ENCODE measurements at places on chromosomes 7 and 10. TPM values are rescaled to one million over a fixed set of nuclear protein-coding genes. Genes with fewer than 3 reads are reported as not detected.
A peak's percentile ranks its signal among the peaks of the same experiment; 100 is the strongest.

GRCh38 chr7:29563590-29564495, at the start of gene PRR15:
Gene PRR15, plus strand, starts transcription at chr7:29563835. Its CDS starts 2,495 bp downstream, at chr7:29566330.
- DNase-seq, result no peak

The C10orf143 gene
- 2.9 TPM for total RNA-seq

DNA sequence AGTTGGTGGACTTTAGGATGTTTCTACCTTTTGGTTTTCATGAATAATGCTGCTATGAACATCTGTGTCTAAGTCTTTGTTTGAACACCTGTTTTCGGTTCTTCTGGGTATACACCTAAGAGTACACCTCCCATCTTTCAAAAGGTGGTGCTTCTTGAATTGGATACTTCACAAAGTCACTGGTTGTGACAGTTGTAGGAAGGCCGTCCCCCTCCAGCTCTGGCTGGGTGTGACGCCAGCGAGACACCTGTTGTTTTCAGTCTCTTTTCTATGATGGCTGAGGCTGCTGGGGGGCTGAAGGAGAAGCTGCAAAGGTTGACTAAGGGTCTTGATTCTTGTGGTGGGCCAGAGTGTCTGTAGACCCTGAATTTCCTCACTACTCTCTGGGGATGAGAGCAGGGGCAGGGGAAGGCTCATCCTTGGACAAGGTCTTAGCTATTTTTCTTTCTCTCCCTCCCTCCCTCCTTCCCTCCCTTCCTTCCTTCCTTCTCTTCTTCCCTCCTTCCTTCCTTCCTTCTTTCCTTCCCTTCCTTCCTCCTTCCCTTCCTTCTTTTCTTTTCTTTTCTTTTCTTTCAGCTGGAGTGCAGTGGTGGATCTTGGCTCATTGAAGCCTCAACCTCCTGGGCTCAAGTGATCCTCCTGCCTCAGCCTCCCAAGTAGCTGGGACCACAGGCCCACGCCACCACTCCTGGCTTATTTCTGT, 5.6 kb downstream of the NEURL1 start:
- no peak for DNase-seq

DNA sequence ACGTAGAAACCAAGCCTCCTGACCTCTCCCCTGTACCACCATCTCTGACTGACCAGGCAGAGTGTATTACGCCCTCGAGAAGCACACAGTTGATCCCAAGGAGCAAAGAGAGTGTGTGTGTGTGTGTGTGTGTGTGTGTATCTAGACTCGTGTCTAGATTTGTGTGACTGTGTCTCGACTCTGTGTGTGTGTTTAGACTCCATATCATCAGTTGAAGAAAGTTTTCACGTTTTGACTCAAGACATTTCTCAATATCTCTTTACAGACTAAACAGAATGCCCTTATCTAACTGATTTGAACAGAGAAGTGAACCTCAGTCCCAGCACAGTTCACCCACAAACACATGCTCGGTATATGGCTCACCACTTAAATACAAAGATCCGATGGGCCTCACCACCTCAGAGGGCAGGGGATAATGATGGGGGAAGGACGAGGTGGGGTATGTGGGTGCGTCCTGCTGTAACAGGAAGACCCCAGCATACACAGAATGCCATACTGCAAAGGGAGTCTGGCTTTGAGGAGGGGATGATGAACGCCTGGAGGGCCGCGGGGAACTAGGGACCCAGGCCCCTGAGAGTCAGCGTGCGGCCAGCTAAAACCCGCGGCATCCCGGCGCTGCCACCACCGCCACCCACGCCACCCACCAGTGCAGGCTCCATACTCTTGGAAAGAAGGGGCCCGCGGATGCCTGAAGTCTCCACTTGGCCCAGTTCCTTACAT, 780 bp downstream of the ALDH18A1 start:
- DNase-seq, result no peak

The FRAT1 gene
- total RNA-seq, result 2.4 TPM

The SMKR1 gene
- 3.6 TPM for total RNA-seq

DNA sequence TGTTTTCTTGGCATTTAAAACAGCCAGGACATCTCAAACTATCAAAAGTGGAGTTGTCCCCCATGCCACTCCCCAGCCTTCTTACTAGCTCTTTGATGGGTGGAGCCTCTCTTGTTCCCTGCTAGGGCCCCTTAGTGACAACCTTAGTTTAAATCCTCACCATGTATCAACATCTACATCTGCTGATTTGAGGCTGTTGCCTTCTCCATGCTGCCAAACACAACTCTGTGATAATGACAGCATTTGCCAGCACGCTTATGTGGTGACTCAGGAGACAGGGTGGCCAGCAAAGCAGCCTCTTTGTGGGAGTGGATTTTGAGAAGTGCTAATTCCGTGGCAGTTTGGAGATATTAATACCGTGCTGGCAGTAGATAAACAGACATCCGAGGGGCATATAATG, 145.4 kb downstream of the LRRC4 start:
- no peak for DNase-seq

- DNase-seq, result no peak
These were observed 14.7 kb upstream of the SAMD8 start for GRCh38 chr10:75096749-75097148.

The PTTG1IP2 gene
- total RNA-seq, result not detected

The SLC18A2 gene
- total RNA-seq, result 0.59 TPM

DNA sequence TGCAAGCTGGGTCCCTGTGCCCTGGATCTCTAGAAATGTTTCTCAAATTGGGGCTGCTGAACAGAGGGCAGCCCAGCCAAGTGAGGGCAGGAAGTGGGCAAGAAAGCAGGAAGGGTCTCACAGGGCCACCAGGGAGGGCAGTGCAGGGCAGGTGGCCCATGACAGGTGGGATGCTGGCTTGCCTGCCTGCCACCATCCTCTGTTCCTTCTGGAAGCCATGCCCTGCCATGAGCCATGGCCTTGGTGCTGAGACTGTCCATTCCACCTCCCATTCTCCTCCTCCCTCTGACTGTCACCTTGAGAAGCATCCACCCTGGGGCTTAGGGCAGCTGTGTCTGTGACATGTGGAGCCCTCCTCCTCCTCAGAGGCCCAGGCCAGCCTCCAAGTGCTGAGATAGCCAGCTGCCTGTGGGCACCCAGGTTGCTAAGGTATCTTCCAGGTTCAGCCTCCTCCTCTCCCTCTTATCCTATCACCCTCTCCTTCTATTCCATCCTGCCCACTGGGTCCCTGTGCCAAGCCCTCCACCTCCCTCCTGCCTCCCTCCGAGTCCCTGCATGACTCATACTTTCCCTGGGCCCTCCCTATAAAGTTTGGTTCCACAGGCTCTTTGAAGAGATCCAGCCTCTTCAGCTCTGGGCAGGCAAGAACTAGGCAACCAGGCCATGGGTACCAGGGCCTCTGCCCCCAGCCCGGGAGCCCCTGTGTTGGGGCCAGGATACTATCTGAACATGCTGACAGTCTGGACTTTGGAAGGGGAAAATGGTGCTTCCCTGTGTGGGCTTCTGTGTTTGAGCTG, 1.3 kb downstream of the VSIR start:
- DNase-seq, result no peak

- DNase-seq, result no peak
These were observed 29.4 kb upstream of the SGMS1 start for GRCh38 chr10:50653142-50653541.

The EBLN1 gene
- not detected for total RNA-seq

The ZPBP gene
- not detected for total RNA-seq

- DNase-seq, result no peak
These were observed 28.6 kb downstream of the HECW1 start for GRCh38 chr7:43141091-43141490.

DNA sequence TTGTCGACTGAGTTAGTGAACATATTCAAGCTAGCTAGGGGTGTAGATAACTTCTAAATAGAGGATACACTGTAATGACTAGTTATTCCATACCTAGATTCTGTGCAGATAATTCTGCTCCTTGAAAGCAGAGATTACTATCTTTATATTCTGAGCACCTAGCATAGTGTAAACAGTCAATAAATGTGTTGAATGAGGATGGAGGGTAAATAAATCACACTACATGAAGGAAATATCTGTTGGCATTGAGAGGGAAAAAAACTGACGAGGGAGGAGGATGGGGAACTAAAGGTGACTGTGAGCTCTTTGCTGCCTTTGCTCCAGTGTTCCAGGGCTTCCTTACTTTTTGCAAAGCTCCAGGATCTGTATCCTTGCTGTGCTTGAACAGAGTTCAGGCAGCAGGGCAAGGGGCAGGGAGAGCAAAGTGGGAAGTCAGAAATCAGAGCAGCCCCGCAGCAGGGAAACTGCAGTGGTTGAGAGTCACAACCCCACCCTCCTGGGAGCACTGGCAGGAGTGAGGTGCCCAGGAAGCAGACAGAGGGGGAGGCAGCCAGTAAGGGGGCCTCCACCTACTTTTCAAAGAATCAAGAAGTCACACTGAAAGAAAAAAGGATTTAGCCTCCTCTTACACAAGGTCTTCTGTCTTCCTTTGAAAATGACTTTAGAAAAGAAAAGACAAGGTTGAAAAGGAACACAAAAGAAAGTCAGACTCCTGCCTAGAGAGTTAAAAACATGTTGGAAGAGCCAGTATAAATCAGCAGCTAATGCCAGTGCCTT, 71.8 kb upstream of the LRRN3 start:
- DNase-seq, result no peak

DNA sequence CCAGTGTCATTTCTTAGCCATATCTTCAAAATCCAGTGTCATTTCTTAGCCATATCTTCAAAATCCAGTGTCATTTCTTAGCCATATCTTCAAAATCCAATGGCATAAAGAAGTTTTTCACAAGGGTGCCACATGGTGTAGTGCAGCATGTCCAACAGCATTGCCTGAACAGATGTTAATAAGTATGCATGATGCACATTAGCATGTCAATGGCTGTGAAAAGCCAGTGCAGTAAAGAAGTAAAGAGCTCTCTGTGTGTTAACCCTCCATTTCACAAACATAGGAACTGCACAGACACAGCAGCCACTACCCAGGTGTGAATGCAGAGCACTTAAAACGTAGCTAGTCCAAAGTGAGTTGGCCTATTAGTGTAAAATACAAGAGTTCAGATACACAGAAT, 89.8 kb downstream of the GNAI1 start:
- no peak for DNase-seq

The AKR1C3 gene
- total RNA-seq, result 37.0 TPM

DNA sequence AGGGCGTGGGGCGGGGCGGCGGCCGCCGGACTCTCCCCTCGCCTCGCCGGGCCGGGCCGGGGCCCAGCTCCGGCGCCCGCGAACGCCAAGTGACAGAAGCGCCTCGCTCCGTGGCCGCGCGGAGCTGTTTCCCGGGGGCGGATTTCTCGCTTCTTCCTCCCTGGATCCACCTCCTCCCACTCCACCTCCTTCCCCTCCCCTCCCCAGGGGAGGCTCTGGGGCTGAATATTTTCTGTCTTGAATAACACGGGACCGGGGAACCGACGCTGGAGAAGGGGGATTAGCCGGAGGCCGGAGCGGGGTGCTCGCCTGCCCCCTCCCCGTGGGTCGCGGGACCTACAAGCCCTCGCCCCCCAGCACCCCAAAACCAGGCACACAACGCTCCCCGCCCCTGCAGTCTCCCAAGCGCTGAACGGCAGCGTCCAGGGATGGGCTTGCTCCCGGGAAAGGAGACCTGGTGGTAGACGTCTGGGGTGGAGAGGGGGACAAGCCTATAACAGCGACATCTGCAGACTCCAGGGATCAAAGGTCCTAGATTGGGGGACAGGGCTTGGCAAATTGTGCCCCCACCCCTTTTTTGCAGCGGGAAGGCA, at the start of gene ARHGAP21:
TSS of gene ARHGAP21 (minus strand) at position 100 of the 593 bp plus-strand sequence. CDS start 1,988 bp downstream, outside the sequence.
- DNase-seq, result peak; percentile 68

The NACAD gene
- 1.9 TPM for total RNA-seq

- no peak for DNase-seq
These were observed 152.0 kb downstream of the MACC1 start for GRCh38 chr7:20064974-20065862.

DNA sequence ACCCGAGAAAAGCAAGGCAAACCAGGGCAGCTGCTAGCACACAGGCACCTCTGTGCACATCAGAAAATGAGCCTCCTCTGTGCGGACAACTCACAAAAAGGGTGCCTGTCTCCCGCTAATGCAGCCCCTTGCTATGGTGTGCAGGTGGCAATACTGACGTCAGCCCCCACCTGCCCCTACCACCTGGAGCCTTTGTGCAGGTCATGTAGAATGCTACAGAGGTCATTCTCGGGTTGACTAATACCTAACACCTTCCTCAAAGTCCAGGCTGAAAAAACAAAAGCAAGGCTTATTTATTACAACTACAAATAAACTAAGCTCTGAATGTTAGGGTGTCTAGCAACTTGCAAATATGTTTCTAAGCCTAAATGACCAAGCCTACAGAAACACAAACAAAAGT, 13.9 kb downstream of the PIP4K2A start:
- DNase-seq, result no peak

The TAS2R4 gene
- 0.69 TPM for total RNA-seq

DNA sequence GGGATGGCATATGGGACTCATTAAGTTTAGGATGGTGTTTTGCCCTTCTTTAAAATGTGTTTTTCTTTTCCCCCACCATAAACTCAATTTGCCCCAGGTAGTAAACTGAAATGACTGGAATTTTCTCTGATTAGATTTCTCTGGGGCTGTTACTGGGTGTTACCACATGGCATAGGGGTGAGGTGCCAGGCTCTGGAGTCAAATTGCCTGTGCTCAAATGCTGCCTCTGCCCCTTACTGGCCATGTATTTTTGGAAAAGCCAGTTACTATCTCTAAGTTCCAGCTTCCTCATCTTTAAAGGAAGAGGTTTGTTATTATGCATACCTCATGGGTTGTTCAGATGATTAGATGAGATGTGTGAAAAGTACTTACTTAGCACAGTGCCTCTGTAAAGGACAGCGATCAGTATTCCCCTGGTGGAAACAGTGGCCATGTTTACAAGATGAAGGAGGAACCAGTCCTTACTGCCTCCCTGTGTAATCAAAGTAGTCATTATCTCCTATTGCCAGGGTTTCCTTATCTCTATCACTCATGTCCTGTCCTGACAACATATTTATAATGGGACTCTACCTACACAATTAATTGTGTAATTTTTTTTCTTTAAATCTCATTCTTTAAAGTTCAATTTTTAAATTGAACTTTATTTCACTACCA, 352.0 kb downstream of the KCNMA1 start:
- DNase-seq, result no peak

- no peak for DNase-seq
These were observed 34.6 kb upstream of the UNC5B start for GRCh38 chr10:71177651-71178199.

GRCh38 chr7:116984511-116984910, 31.2 kb downstream of the ST7 start:
- DNase-seq, result no peak

DNA sequence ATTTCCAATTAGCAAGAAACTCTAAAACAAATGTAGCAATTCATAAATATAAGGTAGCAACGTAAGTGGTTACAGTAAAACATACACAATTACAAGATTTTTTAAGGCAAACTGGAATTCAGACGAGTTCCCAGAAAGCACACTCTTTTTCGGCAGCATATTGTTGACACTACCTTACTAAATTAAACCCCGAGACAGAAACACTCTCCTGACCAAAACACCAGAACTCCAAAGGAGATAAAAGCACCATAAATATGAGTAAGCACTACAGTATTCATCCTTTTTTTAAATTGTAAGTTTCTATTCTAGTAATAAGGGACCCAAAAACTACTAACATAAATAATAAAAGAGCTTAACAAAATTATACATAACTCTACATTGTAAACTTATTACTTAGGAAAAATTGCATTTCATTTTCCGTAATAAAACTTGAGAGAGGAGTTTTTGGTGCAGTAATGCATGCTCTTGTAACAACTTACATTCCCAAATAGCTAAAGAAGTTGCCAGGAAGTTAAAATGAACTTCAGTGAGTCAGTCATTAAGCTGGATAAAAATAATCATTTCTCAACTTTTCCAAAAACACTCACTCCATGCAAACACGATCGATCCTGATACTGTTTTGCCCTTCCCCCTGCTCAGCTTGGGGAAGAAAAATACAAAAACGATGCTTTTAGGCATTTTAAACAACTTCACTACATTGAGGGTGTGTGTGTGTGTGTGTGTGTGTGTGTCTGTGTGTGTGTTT, 2.0 kb downstream of the PIP4K2A start:
- no peak for DNase-seq

- no peak for DNase-seq
These were observed 271.9 kb downstream of the ADARB2 start for GRCh38 chr10:1465418-1465911.

The TWIST1 gene
- total RNA-seq, result not detected
